ENCODE measurements at places on chromosomes 1 and 21.
A peak's percentile ranks its signal among the peaks of the same experiment; 100 is the strongest.

DNA sequence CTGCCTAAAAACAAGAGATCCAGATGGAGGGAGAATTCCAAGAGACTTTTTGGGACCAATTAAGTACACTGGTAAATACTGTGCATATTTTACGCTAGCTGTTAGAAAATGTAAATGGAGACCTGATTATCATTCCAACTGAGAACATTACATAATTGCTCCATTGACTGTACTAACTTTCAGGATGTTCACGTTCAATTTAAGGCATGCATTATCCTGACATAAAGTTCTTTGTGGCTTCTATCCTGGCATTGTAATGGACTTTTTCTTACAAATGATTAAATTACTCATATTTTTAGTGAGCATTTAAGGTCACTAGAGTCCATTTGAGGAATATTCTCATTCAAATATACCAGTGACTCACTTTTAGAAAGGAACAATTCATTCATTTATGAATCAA lies 883.3 kb upstream of the TMPRSS15 start:
- peak; percentile 2 for DNase-seq

DNA sequence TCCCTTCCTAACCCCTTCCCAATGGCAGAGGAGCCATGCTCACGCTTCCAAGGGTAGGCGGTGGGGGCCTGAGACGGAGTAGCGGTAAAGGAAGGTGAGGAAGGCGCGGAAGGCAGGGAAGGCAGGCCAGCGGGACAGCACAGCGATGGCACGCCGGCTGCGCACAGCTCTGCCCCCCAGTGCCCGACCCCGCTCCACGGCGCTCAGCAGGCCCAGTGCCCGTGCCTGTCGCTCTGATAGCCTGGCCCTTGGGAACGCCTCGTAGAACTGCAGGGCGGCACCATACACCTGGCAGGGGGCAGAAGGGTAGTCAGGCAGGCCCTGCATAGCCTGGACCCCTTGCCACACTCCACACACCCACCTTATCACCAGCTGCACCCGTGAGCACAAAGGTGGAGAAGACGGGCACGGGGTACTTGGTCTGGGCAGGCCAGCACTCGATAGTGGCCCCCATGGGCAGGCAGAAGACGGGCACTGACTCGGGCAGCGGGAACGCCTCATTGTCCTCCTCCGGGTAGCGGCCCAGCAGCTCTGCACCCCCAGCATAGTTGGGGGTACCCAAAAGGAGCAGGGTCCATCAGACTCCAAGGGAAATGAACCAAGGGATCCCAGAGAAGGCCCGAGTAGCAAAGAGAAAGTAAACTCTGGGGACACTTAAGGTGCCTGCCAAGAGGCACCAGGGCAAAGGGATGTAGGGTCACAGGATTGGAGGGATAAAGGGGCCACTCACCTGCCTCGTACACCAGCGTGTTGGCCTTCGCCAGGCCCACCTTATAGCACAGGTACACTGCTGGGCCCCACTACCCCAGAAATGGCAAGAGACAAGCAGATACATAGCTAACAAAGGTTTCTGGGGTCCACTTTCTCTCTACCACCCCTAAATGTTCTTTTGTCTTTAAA lies 4.4 kb downstream of the DENND4B start:
- DNase-seq = no peak

DNA sequence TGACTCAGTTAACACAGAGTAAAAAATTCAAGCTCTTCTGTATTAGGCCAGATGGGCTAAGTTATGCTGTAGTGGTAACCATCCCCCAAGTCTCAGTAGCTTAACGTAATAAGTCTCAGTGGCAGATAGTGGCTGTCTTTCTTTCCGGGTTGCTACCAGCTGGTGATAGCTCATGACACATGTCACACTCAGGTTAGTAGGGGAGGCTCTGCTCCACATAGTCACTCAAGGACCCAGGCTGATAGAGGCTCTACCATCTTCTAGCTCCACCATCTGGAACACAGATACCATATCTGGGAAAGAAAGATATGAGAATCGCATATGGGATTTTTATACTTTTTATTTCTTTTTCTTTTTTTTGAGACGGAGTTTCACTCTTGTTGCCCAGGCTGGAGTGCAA lies 16.2 kb upstream of the MEF2D start:
- DNase-seq = no peak

DNA sequence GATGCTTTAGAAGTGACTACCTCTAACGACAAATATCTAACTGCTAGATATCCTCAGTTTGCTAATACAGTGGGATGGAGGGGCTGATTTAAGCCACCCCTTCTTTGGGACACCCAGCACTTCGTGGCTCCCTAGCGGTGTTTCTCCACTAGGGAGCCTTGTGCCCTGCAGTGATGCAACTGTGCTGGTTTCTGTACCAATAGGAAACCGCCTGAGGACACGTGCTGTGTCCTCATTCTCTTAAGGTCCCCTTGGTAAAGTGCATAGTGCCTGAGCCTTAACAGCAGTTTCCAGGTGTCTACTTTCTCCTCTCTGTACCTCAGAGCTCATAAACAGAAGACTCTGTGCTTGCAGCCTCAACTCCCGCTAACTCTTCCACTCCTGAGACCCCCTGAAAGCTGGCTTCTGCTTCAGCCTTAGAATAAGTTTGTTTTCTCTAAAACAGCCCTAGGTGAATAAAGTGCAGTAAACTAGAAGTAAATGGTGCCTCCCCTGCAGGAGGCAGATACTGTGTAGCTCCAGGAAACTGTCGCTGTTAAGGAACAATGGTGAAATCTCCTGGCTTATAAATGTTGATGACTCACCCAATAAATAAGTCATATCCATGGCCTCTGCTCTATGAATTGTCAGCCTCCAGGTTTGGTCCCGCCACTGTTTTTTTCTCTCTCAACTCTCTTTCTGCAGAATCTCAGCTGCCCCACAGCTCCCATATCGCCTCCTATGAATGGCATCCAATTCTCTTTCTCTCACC lies 130.4 kb downstream of the AK5 start:
- DNase-seq = peak; percentile 76

DNA sequence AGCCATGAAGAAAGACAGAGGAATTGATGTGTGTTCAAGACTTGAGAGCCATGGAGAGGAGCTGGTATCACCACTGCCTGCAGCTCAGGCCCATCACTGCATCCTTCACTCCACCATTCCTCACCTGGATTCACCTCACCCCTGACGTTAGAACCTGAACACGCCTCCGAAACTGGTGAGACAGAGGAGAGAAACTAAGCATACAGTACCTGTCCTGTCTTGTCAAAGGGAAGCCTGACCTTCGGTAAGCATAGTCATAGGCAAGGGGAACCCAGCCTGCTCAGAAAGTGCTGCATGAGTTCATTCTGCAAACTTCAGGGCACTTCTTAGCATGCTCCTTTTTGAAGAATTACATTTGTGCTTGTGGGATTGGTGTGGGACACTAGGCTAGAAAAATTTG lies 425.8 kb downstream of the DSCAM start:
- DNase-seq = no peak

DNA sequence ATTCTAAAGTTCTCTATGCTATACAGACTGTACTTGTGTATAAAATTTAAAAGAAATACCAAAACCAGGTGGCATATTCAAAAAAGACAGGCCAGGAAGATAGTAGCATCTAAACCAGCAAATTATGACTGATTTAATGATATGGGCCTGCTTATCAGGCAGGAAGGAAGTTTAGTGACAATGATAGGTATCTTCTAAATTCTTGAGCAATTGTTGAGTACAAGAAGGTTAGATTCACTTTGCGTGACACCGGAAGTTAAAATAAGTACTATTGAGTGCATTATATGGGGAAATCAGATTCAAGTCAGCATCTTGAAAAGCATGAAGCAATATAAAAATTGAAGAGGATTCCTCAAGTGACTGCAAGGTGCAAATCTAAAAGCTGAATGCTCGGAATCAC lies 186.8 kb upstream of the RGS18 start:
- DNase-seq = no peak

DNA sequence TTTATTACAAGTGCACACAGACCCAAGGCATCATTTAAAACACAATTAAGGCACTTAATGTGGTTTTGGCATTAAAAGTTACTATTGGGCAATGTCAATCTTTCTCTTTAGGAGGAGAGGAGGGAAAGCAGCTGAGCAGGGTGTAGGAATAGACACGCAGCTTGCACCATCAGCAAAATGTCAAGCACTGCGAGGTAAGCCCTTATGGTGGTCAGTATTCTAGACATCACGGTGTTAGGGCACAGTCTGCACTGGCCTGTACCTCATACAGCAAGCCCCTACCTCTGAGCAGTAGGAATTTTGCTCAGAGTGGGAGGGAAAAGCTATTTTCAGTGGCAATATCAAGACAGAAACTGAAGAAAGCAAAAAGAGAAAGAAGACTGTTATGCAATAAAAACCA lies 62.0 kb upstream of the ESRRG start:
- no peak for DNase-seq

GRCh38 chr1:66597500-66597899 lies 63.5 kb downstream of the SGIP1 start:
- DNase-seq = no peak

GRCh38 chr1:229003233-229004031 lies 267.5 kb upstream of the RAB4A start:
- no peak for DNase-seq

- no peak for DNase-seq
Measured at GRCh38 chr1:50110151-50110550, 1.4 kb downstream of the ELAVL4 start.

- DNase-seq = no peak
Measured at GRCh38 chr1:225534135-225534534, 106.3 kb upstream of the LBR start.

DNA sequence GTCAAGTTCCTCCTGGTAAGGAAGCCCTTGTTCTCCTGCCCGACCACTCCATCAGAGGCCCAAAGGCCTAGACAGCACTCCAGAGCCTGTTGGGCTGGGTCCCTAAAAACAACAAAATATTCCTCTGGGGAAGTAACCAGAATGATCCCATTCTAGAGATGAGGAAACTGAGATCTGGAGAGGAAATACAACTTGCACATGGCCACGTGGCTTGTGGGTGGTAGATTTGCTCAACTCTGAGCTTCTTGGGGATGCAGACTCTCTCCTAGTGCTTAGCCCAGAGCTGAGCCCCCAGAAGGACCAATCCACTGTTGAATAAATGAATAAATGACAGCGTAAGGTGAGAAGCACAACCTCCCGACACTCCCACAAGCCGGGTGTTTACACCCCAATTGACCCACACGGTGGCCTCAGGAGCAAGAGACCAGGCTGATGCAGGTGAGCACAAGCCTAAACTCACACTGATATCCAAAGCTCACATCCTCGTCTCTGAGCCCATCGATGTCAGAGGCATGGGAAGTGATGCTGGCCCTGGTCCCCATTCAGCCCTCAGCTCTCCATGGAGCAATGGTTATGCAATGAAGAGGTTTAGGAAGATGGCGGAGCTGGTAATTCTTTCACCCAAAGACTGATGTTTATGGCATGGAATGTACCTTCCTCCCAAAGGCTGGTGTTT lies 172.5 kb upstream of the EDN2 start:
- no peak for DNase-seq

DNA sequence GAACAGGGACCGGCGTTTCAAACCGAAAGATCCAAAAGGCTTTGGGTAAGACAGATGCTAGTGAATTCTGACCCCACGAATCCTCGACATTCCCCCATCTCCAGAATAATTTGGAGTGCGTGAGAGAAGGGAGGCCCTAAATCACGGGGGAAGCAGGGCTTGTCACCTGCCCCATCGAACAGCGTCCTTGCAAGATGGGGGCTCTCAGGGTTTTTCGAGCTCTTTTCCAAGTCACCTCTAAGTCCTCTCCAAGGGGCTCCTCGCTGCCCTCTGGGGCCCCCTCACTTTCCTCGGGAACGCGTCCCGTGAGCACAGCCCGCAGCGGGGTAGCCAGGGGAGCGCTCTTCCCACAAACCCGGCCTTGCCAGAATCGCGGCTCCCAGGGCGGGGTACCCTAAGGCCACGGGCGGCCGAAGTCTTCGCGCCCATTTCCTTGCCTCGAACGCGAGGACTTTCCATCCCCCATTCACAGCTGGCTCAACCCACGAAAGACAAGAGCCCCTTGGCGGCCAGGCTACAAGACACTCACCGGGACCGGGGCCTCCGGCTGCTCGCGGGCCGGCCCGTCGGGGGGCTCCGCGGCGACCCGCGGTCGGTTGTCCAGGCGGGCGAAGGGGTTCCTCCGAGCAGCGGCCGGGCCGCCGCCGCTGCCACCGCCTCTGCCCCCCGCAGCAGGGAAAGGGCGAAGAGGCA lies 546 bp downstream of the DONSON start:
- DNase-seq = peak; percentile 34

GRCh38 chr1:12472798-12473551 lies 145.0 kb downstream of the DHRS3 start:
- no peak for DNase-seq

DNA sequence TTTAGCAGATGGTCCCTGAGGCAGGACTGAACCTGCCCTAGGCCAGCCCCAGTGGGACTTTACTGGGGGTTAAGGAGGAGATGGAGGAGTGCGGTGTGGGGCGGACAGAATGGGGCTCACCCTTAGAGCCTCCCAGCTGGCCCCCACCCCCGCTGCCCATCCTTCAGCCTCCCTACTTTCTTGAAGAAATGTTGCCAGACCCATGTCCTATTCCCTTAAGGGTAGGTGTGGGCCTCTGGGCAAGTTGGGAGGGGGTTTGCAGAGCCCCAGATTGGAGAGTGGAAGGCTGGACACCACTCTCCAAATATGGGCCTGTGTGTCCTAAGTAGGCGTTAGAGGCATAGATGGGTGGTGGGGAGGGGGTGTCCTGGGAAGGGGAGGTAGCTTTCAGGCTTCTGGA lies 19.2 kb upstream of the EPS8L3 start:
- DNase-seq = no peak

GRCh38 chr1:147635342-147635741 lies 35.0 kb downstream of the ACP6 start:
- DNase-seq = no peak

DNA sequence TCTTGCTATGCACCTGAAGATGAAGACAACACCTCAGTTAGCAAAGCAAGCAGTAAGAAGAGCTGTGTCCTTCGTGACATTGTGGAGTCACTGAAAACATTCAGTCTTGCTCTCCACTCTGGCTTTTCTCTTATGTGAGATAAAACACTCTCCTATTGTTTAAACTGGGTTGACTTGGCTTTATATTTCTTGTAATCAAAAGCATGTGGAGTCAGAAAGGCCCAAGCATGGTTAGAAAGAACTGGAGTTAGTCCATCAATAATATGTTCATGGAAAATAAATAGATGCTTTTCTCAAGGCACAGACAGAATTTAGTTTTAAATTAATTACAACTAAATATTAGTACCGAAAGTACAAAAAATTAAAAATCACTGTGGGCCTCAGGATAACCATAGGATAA lies 61.7 kb downstream of the UBE2U start:
- no peak for DNase-seq

Measured in HT1080 (cell line).